ENCODE measurements at places on chromosomes 3 and 15.

GRCh38 chr15:27601239-27601960 is 497.7 kb downstream of the OCA2 start:
- no peak for DNase-seq

- no peak for DNase-seq
Measured at GRCh38 chr3:179174316-179174715, 26.2 kb downstream of the PIK3CA start.

- no peak for DNase-seq
Measured at GRCh38 chr3:161222662-161223061, 1.6 kb downstream of the NMD3 start.

DNA sequence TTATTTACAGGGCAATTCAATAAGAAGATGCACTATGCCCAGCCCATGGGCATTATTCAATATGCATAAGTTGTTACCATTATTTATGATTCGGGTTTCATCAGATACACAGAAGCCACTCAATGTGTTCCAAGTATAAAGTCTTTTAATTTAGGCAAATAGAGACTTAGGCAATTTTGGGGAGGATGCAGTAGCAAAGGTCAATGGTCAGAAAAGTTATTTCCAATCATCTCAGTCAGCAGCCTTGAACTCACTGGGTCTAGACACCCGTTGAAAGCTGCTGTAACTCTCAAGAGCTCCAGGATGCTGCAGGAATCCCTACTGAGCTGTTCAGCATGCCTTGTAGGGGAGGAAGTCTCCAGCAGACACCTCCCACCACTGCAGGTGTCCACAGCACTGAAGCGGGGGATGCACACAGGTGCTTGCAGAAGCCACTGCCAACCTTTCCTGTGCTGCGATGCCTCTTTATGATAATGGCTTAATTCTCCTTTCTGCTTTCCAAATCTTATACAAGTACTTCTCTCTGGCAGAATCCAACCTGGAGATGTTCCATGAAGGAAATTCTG is 155.0 kb upstream of the SUCLG2 start:
- no peak for DNase-seq

DNA sequence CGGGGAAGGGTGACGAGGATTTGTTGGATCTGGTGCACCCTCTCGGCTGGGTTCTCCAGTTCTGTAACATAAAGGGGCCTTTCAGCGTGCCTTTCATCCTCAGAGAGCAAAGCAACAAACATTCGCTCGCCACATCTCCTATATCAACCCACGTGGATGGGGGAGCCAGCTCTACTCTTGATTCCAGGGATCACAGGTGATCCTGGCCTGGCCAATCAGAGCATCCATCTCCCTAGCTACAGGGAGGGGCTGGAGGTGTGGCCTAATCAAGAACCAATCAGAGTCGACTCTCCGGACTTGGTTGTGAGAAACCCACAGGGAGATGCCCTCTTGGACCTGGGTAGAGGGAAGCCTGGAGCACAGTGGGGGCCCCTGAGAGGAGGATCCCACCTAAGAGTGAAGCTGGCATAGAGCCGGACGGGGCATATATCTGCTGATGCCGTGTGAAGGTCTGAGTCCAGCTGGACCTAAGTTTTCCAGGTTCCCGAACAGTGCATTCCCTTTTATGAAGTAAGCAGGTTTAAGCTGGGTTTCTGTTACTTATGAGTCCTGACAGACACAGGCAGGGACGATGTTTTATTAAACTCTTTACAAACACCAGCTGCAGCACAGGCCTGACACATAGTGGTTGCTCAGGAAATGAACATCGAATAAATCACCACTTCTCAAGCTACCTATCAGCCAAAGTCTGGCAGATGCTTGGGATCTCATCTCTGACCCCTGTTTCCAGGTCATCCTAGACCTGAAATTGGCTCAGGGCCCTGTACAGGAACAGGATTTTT is 50.7 kb upstream of the RAD18 start:
- DNase-seq, result no peak

DNA sequence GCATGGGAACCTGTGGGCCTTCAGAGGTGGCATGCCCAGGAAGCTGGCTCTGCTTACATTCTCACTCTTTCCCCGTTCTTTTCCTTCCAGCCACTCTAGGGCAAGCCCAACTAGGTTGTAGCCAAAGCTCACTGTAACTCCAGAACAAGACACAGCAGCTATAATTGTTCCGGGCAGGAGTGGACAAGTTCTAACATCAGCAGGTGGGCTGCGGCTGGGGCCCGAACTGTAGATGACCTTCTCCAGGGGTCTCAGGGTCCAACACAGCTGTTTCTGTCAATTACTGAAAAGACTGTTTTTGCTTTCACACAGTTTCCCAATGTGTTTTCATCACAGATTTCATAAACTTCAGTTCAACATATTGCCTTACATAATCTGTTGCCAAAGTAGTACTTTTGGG is 11.5 kb downstream of the RASGRP1 start:
- no peak for DNase-seq

DNA sequence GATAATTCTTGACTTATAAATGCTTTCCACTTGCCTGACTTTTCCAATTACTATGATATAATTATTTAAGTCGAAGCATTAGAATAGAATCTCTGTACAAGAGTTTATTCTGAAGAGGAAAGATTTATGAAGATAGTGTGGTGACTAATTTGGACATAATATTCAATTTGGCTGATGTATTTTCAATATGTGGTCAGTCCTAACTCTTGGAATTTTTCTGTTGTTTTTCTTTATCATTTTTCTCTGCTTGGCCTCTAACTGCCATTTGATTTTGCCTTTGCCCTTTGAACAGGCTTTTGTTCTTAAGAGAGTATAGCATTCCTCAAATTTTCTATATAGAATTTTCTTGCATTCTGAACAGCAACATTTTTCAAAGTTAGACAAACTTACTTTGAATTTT is 2.6 kb upstream of the MDFIC2 start:
- DNase-seq, result no peak
